Urothelium cell line (cell line): ENCODE measurements at places on chromosomes 4 and X.

- DNase-seq: no peak
Observed at GRCh38 chrX:35439034-35439660, 359.0 kb upstream of the MAGEB16 start.

- DNase-seq: no peak
Observed at GRCh38 chrX:78573630-78574029, 85.5 kb downstream of the RTL3 start.

- no peak for DNase-seq
Observed at GRCh38 chrX:109357706-109358105, 124.2 kb downstream of the GUCY2F start.

GRCh38 chr4:71290476-71290875, 48.3 kb upstream of the SLC4A4 start:
- no peak for DNase-seq

- DNase-seq: no peak
Observed at GRCh38 chr4:76275486-76276124, 24.1 kb downstream of the FAM47E start.

- no peak for DNase-seq
Observed at GRCh38 chr4:108126806-108127205, 41.9 kb downstream of the LEF1 start.

GRCh38 chrX:132648895-132649294, 160.1 kb upstream of the MBNL3 start:
- no peak for DNase-seq

DNA sequence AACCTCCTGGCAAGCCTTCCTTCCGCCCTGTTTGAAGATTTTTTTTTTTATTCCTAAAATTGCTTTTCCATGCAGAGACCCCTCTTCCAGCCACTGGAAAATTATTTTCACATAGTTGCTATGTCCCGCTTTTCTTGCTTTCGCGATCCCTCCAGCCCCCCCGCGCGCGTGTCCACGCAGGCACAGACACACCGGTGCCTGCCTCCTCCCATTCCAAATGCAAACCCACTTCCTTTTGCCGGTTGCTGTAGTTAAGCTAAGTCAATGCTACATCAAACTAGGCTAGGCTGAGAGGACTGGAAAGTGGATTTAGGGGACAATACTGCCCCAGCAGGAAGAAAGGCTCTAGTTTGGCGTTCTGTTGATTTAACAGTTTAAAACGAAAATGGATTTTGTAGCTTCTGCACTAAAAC, 111.0 kb downstream of the DHX15 start:
- DNase-seq: peak; percentile 33

DNA sequence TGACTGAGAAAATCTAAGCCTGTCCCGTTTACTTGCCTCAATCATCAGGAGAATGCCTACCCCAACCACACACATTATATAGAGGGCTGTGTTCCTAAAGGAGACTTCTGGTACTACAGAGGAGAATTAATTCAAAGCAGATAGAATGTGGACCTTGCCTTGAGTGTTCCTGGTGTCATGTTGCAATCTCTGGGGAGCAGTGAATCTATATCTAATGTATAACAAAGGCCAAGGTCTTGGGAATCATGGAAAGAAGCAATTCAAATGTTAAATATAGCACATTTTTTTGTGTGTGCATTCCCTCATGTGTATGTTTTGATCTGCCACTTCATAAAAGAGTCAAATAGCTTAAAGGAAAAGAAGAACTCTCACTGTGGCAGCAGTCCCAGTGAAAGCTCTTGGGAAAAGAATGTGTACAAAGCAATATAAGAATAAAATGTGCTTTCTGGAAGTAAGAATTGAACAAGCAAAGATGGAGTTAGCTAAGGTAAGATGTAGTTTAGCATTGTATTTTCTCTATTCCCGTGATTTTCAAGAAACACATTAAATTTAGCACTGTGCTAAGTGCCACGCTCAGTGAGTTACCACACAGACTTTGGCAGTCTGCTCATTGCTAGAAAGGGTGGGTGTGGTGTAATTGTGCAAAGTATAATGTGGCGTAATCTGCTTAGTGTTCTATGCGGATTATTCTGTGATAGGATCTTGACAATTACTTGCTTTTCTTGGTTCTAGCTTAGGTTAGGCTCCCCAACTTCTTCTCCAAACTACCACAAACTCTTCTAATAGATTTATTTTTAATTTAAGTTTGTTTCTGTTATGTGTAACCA, 13.7 kb downstream of the ADH6 start:
- DNase-seq: no peak

- DNase-seq: peak; percentile 2
Observed at GRCh38 chrX:135707880-135708279, 5.6 kb upstream of the CT45A1 start.

- no peak for DNase-seq
Observed at GRCh38 chr4:172207886-172208285, 394.7 kb downstream of the GALNTL6 start.

- DNase-seq: no peak
Observed at GRCh38 chr4:962231-963208, 10.8 kb downstream of the DGKQ start.

DNA sequence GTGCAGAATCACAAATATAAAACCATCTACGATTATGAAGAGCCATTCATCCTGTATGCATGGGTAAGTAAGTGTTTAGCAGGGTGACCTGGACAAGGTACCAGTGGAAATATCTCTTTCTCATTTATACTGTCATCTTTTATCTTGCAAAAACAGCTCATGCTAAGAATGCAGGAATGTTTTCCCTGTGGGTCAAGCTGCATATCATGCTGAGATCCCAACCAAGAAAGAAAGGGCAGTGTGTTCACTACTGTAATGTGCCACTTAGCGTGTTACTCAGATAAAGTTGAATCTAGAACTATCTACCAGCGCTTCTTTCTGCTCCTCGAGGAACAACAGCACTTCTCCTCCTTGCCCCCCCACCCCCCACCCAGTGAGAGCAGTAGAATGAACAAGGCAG, 212.7 kb upstream of the TBL1X start:
- DNase-seq: no peak

DNA sequence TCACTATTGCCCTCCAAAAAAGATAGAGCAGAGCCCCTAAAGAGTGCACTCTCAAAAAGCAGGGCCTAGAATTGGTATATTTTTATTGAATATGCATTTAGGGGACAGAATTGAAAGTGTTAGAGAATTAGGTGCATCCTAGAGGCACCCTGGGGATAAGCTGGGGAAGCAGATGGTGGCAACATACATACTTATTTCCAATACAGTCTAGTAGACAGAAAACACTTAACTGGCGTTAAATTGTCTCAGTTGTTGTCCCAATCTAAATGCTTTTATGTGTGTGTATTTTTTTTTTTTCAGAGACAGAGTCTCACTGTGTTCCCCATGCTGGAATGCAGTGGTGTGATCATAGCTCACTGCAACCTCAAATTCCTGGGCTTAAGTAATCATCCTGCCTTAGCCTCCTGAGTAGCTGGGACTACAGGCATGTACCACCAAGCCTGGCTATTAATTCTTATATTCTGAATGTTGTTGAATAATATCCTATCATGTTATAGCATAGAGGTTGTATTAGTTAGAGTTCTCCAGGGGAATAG, 481.8 kb downstream of the GRXCR1 start:
- no peak for DNase-seq

DNA sequence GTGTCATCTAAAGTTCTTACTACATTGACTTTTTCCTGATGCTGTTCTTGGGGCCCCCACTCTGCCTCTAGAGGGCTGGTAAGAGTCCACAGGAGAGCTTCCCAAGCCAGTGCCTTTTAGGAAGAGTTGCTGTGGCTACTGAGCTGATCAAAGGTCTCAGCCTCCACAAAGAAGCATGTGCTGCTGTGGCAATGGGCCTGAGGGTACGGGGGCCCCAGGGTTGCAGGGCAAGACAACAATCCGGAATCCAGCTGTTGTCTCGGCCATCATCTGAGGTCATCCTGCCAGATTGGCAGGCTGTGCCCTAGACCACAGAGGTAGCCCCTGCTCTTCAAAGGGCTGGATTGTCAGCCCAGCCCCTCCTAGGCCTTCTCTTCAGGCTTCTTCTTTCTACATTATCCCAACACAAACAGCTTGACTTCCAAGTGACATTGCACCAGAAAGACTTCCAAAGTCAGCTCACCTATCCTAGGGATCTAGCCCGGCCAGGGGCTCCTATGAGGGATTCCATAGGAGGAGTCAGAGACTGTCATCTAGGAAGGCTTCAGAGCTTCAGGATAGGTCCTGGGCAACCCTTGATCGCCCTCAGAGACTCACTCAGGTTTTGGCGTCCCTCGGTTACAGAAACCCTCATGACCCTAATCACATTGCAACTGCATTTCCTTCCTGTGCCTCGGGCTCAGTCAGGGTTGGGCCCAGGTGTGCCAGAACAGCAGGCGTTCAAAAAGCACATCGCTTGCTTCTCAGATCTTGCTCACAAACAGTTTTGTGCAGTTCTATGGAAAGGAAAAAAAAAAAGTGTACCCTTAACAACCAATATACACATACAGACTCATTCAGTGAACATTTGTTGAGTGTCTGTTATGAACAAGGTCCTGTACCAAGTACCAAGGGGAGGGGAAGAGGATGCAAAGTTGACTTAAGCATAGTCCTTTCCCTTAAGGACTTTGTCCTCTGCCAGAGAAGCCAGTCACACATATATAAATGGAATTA, 27.8 kb downstream of the SLC25A5 start:
- no peak for DNase-seq

DNA sequence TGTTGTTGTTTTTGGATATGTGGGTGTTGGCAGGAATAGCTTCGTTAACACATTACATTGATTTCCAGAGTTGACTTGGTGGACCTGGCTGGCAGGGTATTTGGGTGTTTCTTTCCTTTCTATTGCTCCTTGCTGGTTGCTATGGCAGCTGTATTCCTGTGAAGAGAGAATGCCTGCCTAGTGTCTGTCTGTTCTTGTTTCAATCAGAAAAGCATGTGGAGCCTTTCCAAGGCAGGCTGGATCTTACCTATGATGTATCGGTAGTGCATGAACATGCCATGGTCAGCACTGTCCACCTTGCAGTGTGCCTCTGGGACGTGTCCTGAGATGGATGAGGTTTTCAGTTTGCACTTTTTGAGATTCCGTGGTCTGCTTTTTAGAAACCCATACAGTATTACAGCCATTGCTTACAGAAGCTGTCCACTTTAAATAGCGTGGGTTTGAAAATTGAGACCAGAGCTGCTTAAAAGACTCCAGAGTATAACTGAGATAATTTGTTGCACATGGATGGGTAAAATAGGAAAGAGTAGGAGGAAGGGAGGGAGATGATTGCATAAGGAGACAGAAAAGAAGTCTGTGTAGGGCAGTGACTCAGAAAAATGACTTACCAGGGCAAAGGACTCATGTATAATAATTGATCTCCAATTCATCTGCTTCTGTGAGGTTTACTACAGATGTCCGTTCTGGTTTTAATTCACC, 20.0 kb upstream of the AADAT start:
- DNase-seq: no peak

GRCh38 chrX:148500423-148501385, at the start of gene AFF2:
TSS of gene AFF2 (plus strand) at chrX:148500617. CDS start at chrX:148501098, 481 bp downstream.
- DNase-seq: peak; percentile 9

DNA sequence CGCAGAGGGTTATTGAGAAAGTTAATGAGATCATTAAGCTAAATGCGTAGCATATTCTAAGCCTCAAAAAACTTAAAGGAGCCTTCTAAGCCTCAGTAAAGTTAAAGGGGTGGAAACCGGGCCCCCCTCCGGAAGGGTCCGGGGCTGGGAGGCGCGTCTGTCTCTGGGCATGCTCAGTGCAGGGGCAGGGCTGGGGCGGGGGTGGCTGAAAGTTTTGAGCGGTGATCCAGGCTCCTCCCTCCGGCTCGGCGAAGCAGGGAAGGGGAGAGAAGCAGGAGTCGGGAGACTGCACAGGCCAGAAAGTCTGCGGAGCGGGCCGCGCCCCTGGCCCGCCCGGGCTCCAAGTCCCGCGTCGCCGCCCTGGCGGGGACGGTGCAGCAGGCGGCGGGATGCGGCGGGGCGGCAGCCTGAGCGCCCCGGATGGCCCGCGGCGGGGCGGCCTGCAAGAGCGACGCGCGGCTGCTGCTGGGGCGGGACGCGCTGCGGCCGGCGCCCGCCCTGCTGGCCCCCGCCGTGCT, at the start of gene EVC:
Gene EVC, plus strand, starts transcription at position 241 of the 518 bp plus-strand sequence. Its CDS starts 180 bp downstream, at position 421.
- DNase-seq: peak; percentile 78

DNA sequence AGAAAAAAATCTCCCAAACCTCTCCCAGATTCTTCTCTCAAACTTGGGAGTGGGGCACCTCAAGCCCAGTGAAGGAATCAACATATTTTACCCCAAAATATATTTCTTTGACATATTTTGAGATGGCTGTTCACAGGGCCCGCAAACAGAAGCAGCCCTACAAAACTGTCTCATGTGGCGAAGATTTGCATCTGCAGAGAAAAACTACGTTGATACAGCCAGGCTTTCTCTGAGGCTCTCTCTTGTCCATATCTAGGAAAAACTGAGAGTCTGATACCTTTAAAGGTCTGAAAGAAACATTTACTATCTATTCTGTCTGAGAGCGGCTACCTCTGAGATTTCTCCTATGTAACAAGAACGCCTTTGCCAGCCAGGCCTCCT, 23.3 kb upstream of the TMSB4X start:
- no peak for DNase-seq

- DNase-seq: no peak
Observed at GRCh38 chr4:168593399-168593798, 96.5 kb downstream of the PALLD start.

- DNase-seq: no peak
Observed at GRCh38 chrX:28848707-28849106, 261.5 kb downstream of the IL1RAPL1 start.

DNA sequence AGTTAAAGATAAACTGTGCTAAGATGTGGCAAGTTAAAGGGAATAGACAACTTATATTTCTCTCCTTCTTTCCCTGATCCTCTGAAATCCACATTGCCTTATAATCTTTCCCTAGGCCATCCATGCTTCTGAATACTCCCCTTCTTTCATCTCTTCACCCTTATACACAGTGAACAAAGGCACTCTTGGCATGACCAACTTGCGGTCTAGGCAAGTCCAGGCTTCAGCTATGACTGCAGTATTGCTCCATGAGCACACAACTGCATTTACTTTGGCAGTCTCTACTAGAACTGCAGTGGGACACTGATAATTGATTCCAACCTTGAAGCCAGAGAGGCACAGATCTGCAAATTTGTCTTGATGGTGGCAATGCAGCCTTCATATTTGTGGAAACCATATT, 24.2 kb upstream of the UBA6 start:
- no peak for DNase-seq

DNA sequence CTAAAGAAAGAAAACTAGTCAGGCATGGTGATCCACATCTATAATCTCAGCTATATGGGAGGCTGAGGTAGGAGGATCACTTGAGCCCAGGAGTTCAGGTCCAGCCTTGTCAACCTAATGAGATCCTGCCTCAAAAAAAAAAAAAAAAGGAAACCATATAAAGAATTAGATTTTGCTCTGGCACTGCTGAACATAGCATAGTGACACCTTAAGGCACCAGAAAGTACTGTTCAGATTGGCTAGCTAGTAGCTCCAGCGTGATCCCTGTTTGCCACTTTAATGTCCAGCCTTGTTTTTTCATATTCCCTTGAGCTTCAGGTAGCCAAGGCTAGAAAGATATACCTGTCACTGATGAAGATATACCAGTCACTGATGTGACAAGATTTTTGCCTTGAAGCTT, 34.1 kb downstream of the EXOC1 start:
- no peak for DNase-seq

DNA sequence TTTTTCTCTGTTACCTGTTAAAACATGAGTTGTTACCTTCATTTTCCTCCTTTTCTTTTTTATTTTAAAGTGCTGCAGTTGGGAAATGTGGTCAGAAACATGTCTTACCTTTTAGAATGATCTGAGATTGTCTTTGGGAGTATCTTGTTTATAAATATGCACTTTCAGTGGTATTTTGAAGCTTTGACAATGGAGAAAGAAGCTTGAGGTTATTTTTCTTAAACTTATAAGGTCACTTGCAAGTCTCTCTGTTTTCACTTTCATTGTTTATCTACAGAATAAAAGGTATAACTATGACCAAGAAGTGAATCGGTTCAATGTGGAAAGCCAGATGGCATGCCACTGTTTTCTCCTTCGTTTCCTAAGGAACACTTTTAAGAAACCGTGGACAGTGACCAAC, 167.5 kb upstream of the SLC7A11 start:
- no peak for DNase-seq
